ENCODE measurements at places on chromosomes 16 and 17.

- DNase-seq = no peak
Observed at GRCh38 chr16:48611329-48612137, 1.6 kb upstream of the N4BP1 start.

GRCh38 chr16:9957002-9957401 is 225.2 kb downstream of the GRIN2A start:
- DNase-seq = no peak

DNA sequence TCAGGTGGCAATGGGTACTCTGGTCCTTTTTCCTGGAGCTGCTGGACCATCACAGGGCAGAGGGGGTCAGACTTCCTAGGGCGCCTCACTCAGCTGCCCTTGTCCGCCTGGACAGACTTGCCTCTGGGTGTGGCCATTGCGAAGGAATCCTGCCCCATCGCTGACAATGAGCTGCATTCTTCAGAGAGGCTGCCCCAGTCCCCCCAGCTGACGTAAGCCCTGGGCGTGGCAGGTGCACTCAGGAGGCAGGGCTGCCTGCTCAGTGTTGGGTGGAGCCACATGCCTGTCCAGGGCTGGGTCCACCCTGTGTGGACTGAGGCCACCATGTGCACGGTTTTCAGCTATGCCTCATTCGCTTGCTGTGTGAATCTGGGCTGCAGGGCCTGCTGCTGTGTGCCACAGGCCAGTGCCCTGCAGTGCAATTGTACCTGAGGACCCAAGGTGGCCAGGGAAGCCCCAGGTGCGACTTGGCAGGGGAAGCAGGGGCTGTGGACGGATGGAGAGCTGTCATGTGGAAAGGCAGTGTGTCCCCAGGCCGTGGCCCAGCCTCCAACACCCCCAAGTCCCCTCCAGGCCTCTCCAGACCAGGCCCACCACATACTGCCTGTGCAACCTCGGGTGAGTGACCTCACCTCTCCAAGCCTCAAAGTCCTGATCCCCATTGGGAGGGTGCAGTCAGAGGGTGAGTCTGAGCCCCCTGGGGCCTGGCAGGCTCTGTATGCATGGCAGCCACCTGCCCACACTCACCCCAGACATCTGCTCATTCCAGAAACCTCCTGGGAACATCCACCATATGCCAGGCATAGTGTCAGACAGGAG is 14.0 kb upstream of the MPRIP start:
- DNase-seq = peak; percentile 56

- peak; percentile 15 for DNase-seq
Observed at GRCh38 chr16:28597692-28598261, 927 bp upstream of the SULT1A2 start.

DNA sequence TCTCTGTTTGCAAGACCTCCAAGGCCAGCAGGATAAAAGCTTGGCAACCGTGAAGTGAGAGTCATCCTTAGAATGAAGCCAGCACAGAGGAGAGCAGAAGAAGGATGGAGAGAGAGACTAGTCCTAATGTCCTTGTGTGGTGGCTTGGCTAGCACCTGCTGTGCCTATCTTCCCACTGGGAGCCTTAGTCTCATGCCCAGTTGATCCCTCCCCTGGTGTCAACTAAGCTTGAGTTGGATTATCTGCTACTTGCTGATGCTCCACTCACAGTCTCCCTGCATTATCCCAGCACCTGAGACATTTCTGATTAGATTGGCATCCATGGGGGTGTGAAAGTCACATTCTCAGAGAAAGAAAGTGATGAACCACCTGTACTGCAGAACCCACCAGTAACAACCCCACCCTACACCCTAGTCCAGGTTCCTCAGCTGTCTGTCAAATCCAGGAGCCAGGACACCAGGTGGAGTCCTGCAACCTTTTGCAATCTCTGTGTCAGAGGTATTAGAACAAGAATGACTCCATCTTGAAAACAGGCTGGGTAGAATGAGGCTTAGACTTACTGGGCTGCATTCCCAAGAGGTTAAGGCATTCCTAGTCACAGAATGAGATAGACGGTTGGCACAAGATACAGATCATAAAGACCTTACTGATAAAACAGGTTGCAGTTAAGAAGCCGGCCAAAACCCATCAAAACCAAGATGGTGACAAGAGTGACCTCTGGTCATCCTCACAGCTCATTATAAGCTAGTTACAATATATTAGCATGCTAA is 460.2 kb upstream of the C16orf82 start:
- DNase-seq = no peak

DNA sequence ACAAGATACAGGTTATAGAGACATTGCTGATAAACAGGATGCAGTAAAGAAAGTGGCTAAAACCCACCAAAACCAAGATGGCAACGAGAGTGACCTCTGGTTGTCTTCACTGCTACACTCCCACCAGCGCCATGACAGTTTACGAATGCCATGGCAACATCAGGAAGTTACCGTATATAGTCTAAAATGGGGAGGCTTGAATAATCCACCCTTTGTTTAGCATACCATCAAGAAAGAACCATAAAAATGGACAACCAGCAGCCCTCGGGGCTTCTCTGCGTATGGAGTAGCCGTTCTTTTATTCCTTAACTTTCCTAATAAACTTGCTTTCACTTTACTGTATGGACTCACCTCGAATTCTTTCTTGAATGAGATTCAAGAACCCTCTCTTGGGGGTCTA is 21.7 kb upstream of the CDH13 start:
- DNase-seq = no peak

DNA sequence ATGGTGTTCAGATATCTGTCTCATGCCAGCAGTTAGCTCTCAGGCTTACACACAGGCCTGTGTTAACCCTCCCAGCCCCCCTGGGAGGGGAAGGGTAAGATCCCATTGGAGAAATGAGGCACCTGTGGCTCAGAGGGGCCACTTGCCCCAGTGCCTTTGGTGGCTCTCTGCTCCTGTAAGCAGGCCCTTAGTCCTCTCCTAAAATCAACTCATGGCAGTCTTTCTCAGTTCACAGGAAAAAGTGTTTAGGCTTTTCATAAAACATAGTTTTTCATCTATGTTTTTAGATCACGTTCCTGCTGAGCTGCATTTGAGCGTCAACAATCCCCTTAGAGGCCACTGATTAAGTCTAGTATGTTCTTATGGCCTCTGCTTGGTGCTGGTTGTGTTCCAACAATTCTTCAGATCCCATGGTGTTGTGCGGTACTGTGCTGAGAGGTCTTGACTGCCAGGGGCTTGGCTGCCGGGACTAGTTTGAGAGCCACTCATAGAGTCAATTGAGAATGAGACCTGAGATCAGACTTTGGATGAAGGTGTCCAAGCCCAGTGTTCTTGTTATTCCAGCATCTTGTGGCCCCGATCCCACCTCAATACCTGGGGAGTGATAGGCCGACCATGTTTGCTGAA is 10.6 kb downstream of the TAOK2 start:
- DNase-seq = no peak

Data from H1 (cell line).